ENCODE measurements at places on chromosomes 11 and 22.
A peak's percentile ranks its signal among the peaks of the same experiment; 100 is the strongest.

- no peak for DNase-seq
Observed at GRCh38 chr11:69385832-69386427, 92.0 kb downstream of the MYEOV start.

DNA sequence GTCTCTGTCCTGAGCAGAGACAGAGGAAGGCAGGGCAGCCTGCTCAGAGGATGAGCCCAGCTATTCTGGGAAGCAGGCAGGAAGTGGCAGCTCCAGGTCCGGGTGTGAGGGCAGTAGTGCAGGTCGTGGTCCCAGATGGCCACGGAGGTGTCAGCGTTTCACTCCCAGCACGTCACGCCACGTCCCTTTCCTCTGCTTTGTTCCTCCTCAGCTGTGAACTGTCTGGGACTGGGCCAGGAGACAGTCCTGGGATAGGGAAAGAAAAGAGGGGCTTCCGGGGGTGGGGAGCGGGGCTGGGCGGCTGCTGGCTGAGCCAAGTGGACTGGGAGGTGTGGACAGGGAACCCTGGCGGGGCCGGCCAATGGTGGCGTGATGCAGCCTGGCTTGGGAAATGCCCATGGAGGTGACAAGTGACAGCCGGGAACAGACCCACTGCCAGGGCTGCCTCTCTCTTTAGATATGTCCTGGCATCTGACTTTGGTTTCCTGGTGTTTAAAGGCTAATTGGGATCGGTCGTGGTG lies 64.7 kb downstream of the KCNQ1 start:
- DNase-seq: no peak

DNA sequence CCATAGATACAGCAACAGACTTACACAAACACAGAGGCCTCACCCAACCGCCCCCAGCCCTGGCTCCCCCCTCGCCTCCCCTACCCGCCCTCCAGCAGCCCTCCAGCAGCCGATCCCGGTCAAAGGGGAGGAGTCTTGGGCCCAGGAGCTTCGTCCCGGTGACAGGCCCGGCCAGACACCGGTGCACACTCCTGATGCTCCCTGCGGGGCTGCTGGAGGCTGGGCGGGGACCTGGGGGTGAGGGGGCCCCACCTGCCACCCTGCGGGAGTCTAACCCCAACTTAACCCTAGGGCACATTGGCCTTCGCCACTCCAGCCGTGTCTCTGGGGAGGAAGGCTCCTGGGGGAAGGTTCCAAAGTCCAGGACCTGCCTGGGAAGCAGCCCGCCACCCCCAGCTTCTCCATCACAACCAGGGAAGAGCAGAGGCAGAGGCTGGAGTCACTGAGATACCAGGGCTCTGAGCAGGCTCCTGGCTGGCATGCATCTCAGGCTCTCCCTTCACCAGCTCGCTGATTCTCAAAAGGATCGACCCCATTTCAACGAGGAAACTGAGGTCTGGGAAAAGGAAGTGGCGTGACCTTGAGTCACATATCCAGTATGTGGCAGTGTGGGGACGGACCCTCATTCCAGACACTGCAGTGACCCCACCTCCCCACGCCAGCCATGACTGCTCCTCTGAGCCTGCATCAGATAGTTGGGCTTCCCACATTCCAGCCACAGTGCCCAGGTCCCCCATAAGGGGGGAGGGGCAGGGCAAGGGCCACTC lies 14.4 kb downstream of the BCL9L start:
- peak; percentile 26 for DNase-seq

DNA sequence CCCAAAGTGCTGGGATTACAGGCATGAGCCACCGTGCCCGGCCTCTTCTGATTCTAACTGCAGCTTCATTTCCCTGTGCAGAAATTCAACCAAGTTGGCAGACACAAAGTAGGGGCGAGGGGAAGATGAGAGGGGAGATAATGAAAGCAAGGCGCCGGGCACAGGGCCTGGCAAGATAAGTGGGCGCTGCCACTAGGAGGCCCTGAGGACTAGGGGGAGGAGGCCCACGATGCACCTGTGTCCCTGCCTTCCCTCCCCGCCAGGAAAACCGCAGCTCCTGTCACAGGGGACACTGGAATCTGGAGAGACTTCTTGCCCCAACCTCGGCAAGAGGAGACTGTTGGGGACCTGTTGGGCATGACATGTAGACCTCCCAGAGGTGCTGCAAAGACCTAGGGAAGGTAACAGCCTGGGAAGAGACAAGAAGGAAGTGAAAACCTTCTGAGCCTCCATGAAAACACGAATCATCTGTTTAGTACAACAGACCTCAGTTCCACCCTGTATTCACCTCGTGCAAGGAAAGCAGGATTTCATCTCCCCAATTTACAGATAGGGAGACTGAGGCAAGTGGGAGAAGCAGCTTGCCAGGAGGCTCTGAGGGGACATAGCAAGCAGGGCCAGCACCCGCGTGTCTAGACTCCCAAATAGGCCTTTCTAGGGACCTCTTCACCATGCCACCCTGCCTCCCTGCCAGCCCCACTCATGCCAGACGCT lies 3.1 kb upstream of the LGALS1 start:
- peak; percentile 68 for DNase-seq

- no peak for DNase-seq
Observed at GRCh38 chr11:79437981-79438630, 2.7 kb downstream of the TENM4 start.

DNA sequence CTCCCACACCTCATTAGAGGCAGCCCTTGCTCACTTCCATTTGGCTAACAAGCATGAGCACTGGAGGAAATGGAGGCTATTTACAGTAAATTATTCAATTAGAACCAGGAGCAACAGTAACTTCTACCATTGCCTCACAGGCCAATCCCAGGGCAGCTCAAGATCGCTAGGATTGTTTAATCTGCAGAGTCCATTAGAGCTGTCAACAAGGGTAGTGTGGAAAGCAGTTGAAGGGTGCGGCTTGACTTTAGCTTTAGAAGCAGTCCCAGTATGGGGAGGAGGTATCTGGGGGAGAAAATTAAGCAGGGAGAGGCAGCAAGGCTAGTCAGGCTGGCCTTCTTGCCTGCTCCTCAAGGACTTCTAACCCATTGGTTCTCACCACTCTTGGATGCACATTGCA lies 38.3 kb upstream of the CYP2R1 start:
- no peak for DNase-seq

DNA sequence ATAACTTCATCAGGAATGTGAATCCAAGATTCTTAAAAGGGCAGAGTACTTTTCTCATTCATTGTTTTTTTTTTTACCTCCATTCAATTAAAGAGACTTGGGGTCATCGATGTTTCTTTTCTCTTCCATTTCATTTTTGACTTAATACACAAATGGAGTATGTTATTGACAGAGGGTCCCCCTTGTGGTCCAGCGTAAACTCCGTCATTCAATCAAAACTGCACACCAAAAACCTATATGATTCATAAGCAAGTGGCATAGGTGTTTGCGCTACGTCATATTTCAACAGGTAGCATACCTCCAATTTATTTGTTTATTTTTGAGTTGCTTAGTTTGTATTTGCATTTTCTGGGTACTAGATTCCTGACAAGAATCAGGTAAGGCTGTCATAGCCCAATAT lies 12.7 kb upstream of the FOLH1 start:
- peak; percentile 0 for DNase-seq

GRCh38 chr11:48022445-48022844 lies 42.1 kb downstream of the PTPRJ start:
- DNase-seq: no peak

GRCh38 chr11:100872951-100873740 lies 186.1 kb downstream of the ARHGAP42 start:
- no peak for DNase-seq

DNA sequence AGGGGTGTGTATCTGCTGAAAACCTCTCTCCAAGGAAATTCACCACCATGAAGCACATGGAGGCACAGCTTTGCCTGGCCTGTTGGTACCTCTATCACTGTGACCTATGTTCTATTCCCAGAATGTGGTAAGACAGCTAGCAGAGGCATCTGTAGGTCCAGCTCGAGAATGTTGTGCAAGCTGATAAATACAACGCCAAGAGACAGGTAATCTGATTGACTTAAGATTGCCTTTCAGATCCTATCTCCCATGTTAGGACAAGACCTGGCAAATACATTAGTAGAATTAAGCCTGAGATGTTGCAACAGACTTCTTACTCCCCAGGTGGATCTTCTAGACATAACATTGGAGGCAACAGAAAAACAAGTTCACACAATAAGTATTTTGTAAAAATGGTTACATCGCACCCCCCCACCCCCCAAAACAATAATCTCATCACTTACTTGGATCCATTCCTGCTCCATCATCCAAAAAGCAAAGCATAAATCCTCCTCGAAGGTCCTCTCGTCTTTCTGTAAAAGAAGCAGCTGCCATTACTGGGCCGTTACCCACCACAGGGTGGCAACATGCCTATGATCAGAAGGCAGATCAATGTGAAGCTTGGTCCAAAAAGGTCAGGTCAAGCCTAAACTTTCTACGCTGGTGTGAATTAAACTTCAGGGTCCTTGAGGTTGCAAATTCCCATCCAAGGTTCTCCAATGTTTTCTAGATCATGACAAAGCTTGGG lies 18.5 kb downstream of the MORC2 start:
- peak; percentile 12 for DNase-seq

GRCh38 chr22:46563381-46564083 lies 26.1 kb upstream of the CELSR1 start:
- DNase-seq: peak; percentile 89

- no peak for DNase-seq
Observed at GRCh38 chr11:84247926-84248325, 961.8 kb upstream of the CCDC90B start.

GRCh38 chr11:79312617-79313529 lies 128.0 kb downstream of the TENM4 start:
- no peak for DNase-seq

GRCh38 chr22:20086763-20087162 lies 6.7 kb downstream of the DGCR8 start:
- DNase-seq: no peak

- no peak for DNase-seq
Observed at GRCh38 chr11:29129844-29130243, 887.0 kb downstream of the KCNA4 start.

GRCh38 chr22:20429254-20430100 lies 8.1 kb downstream of the SCARF2 start:
- DNase-seq: peak; percentile 87

DNA sequence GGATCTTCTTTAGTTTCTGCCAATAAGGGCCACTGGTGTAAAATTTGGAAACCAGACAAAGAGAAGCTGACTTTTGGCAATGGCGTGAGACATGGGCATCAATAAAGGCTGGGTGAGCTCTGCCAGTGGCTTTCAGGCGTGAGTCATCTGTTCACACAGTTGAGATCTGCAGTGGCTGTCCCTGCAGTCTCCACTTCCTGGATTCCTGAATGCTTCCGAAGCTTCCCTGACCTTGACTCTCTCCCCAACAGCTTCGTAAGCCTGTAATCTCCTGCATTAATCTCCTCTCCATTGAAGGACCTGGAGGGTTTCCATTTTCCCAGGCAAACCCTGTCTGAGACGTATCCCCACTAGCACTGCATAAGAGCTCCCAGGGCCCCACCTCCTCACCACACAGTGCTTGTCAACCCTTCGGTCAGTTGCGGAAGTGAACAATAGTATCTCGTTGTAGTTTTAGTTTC lies 574.7 kb downstream of the TBC1D22A start:
- DNase-seq: peak; percentile 51

DNA sequence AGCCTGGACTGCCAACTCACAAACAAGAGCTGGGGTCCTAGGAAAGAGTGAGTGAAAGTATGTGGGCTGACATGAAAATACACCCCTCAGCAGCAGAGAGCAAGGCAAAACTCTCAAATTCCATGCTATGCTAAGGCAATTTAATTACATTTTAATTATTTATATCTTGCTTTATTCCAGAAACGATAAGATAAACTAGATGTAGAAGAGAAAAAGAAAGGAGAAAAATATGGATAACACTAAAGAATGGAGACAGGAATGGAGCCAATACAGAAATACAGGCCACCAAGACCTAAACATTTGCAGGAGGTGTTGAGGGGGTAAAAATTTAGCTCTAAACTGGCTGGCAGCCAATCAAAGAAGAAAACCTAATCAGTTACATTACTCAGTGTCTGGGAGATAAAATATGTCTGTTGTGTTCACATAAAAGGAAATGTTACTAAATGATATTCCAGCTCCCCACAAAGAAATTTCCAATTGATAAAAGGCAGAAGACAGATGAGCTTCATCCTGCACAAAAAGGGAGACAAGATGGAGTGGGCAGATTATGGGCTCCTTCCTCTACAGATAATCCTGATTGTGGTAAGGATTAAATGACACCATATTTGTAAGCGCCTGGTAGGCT lies 223.5 kb upstream of the BLID start:
- peak; percentile 48 for DNase-seq

Data from hematopoietic multipotent progenitor cell treated with erythropoietin and hydrocortisone succinate and interleukin-3 and kit ligand, for 4 days (in vitro differentiated cells).